ENCODE measurements at places on chromosomes 2 and 18. TPM values are rescaled to one million over a fixed set of nuclear protein-coding genes. Genes with fewer than 3 reads are reported as not detected.

Gene ANKRD23
- 4.1 TPM for total RNA-seq

Gene MATN3
- total RNA-seq = 0.13 TPM

Gene KCNG2
- 0.32 TPM for total RNA-seq

Gene SPATA3
- total RNA-seq = not detected

Gene FOSL2
- total RNA-seq = 142 TPM

GRCh38 chr18:54206447-54206846 lies 18.0 kb downstream of the MBD2 start:
- H3K27ac ChIP-seq = no peak overlapping the region
- no peak for DNase-seq
- peaks cover 6% of the 10 kb centered on the region for H3K36me3 ChIP-seq
- no peak overlapping the region for H3K4me3 ChIP-seq
- H3K27me3 ChIP-seq = no peaks in the 10 kb centered on the region
